ENCODE measurements at places on chromosomes 7 and 10.

GRCh38 chr7:41679566-41679965 is 23.3 kb downstream of the INHBA start:
- DNase-seq: no peak

GRCh38 chr7:121322460-121322859 is 6.3 kb upstream of the WNT16 start:
- no peak for DNase-seq

- DNase-seq: no peak
Measured at GRCh38 chr10:129024046-129024445, 443.0 kb upstream of the MGMT start.

GRCh38 chr10:124242365-124242764 is 149.0 kb upstream of the CHST15 start:
- DNase-seq: no peak

GRCh38 chr10:91007655-91008054 is 86.8 kb upstream of the ANKRD1 start:
- DNase-seq: no peak

GRCh38 chr7:111708072-111708471 is 145.8 kb upstream of the IMMP2L start:
- DNase-seq: no peak

DNA sequence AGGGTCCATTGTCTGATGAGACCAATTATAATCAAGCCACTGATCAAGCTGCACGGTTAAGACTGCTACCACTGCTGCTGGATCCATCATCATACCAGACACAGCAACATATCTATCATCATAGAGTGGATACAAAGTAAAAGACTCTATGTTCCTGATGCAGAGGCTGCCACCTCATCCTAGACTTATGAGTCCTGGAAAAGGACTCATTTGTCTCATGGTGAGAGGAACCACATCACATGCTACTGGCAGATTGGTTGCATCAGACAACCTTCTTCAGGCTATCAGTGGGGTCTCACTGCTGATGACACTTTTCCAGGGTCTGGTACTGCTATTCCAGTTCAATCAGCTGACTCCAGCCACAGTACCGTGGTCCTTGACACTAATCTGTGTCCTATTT is 79.0 kb downstream of the ABI1 start:
- DNase-seq: peak; percentile 16

DNA sequence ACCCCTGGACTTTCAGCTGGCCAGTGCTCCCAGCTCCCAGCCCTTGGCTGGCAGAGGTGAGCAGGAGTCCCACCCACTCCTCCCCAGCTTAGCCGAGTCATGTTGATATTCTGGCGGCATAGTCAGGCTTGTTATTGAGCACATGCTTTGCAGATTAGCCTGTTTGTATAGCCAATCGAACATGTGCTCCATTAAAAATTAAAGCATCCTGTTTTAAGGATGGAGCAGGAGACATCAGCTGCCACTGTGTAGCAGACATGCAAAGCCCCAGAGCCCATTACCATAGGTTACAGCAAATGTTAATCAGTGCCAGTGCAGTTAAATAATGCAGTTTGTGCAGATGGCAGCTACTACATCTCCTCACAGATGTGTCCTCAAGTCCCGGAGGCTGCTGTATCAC is 574.6 kb upstream of the GALNT17 start:
- no peak for DNase-seq

DNA sequence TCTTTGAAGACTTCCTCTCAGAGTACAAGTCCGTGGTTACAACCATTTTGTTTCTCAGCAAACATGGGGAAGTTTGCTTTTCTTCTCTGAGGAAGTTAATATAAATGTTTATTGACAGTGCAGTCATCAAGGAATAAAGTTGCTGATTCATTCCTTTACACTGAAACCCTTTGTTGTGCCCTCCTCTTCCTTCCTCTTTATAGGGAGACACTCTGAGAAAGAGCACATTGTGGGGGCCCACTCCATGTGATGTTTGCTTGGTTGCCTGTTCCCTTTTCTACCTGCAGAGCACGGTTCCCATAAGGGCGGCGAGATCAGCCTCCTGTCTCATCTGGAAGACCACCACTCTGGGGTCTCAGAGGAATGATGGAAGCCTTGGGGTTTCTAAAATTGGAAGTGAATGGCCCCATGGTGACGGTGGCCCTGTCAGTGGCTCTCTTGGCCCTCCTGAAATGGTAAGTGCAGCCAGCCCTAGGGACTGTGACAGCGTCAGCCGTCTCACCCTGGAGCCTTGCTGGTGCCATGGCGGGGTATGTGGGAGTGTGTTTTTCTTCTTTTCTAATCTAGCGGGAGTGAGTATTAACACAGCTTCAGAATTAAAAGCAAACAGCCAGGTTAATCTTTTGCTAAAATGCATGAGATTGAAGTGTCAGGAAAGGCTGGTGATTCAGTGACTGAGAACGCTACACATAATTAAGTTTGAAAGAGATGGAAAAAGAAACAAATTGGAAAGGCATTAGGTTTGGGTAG is at the start of gene TBXAS1:
TBXAS1 (plus strand) TSS at position 240 of the 750 bp plus-strand sequence; CDS start at position 367, 127 bp downstream.
- peak; percentile 14 for DNase-seq

- DNase-seq: no peak
Measured at GRCh38 chr7:39911167-39911566, 38.9 kb upstream of the CDK13 start.

DNA sequence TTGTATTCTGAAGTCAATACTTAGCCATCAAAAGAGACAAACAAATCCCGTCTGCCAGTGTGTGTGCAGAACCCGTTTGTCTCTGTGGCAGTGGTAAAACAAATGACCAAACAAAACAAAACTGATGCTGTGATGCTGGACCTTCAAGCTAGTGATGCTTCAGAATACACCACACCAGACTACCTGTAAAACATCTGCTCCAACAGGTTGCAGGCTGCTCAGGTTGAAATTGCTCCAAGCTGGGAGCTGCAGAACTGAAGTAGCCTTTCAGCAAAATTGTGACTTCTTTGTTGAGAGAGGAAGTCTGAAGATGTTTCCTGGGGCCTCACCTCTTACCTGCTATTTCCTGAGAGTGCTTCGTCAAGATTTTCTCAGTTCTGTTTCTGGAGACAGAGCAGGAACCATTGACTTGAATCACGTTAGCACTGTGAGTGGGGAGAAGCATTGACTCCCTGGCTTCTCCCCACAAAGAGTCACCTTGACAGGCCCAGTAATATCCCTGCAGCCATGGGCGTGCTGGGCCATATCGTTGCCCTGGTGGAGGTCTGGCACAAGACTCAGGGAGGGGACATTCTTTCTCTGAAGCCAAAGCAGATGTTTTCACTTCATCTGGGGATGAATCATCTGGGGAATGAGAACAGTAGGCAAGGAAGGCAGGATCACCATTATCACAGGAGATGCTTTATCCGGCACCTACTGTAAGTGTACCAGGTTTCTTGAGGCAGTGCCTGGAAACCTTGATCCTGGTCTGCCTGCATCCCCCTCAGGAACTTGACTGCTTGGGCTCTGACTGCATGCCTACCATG is 80.2 kb downstream of the RBM20 start:
- no peak for DNase-seq

DNA sequence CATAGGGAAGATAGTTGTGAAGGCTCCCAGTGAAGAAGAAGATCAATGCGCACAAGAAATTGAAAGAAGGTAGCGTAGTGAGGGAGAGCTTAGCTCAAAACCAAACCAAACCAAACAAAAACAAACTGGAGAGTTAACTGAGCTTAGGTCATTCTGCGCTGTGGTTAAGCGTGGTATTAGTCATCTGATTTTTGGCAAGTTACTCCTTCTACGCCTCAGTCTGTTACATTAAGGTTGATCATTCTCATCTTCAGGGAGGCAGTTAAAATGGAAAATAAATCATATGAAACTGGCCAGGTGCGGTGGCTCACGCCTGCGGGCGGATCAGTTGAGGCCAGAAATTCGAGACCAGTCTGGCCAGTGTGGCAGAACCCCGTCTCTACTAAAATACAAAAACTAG is 259.7 kb downstream of the EXOC4 start:
- DNase-seq: no peak

- DNase-seq: no peak
Measured at GRCh38 chr10:63832686-63833085, 311.5 kb downstream of the REEP3 start.

GRCh38 chr7:4861673-4862072 is at the start of gene PAPOLB:
TSS of gene PAPOLB (minus strand) at chr7:4862030. CDS start at chr7:4861810, 220 bp downstream.
- DNase-seq: peak; percentile 56

- DNase-seq: no peak
Measured at GRCh38 chr7:71976645-71977044, 435.5 kb downstream of the CALN1 start.

GRCh38 chr7:95398155-95398940 is 2.2 kb upstream of the PON3 start:
- DNase-seq: no peak

DNA sequence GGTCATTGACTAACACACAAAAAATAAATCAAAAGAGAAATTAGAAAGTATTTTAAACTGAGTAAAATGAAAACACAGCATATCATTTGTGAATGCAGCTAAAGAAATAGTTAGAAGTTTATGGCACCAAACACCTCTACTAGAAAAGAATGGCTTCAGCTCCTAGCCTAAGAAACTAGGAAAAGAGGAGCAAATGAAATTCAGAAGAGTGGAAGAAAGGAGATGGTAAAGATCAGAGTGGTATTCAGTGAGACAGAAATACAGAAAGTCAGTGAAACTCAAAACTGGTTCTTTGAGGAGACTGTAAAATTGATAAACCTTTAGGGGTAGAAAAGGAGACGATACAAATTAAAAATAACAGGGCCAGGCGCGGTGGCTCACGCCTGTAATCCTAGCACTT is 2.7 kb downstream of the EXOC6 start:
- no peak for DNase-seq

- no peak for DNase-seq
Measured at GRCh38 chr7:48540746-48541145, 369.5 kb downstream of the ABCA13 start.

DNA sequence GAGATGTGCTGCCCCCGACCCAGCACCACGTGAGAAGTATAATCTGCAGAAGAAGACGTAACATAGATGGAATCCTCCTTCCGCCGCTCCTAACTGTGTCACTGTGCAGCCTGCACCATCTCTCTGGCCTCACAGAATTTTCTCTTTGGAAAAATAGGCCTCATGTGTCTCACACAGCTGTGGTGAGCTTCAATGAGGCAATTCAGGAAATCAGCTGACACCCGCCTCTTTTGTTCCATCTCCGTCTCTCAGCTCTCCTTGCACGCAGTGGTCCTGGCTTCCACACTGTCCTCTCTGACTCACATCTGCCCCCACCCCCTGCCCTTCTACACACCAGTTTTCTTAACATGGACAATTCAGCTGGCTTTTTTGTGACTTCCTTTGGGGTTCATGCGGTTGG is 7.2 kb downstream of the C10orf90 start:
- peak; percentile 19 for DNase-seq

DNA sequence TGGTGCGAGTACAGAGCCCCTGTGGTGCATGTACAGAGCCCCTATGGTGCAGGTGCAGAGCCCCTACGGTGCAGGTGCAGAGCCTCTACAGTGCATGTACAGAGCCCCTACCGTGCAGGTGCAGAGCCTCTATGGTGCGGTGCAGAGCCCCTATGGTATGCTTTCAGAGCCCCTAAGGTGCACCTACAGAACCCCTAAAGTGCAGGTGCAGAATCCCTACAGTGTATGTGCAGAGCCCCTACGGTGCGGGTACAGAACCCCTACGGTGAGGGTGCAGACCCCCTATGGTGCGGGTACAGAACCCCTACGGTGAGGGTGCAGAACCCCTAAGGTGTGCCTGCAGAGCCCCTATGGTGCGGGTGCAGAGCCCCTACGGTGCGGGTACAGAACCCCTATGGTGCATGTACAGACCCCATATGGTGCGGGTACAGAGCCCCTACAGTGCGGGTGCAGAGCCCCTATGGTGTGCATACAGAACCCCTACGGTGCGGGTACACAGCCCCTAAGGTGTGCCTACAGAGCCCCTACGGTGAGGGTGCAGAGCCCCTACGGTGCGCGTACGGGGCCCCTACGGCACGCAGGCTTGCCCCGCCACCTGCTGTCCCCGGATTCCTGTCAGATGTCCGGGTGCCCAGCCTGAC is 53.5 kb downstream of the MGMT start:
- no peak for DNase-seq

- DNase-seq: no peak
Measured at GRCh38 chr7:122628651-122629411, 70.1 kb downstream of the RNF133 start.

DNA sequence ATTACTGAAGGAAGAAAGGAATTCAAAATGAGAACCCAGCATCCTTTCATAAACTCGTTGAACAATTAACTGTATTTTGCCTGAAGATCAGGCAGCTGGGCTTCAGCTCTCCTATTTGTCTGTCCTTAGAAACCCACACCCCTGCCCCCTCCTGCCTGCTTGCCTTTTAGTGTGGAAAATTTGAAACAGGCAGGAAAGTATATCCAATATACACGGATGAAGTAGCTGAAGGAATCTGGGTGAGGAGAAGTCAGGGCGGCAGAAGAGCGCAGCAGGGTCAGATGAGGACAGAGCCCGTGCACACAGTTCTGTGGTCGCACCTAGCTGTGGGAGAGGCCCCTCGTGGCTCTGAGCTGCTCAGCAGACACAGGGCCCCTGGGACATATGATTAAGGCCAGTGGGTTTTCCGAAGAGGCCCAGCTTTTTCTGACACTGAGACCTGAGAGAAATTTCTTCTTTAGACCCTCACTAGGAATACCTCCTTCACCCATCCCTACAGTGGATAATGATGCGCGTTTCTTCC is 87.9 kb downstream of the ACTR3B start:
- DNase-seq: no peak

DNA sequence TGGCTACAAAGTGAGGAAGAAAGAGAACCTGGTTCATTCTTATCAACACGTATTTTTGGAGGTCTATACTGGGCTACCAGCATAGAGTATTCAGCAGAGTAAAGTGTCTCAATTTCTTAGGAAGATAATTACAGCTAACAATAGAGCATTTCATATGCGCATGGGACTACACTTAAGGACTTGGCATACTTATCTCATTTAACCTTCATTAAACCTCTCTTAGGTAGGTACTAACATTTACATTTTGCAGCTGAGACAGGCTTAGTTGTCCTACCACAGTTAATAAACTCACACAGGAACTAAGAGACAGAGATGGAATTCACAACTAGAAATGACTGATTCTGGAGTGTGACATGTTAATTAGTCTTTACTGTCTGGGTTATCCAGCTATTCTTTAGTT is 66.6 kb downstream of the NRBF2 start:
- DNase-seq: no peak

- DNase-seq: no peak
Measured at GRCh38 chr7:91374321-91374989, 110.2 kb downstream of the FZD1 start.

DNA sequence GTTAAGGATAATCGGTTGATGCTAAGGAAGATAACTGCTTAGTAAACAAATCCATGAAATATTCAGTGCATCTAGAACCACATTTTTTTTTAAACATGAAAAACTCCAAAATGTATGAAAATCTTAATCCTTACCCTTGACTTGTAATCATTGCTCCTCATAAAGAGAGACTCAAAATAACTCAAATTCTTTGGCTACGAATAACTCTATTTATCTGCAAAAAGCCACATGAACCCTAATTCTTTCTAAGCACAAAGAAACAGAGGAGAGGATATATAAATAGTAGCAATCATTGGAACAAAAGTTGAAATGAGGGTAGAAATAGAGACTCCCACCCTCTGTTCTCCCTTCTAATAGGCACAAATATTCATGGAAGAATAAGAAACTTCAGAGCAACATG is 40.2 kb downstream of the ANK3 start:
- no peak for DNase-seq
